Mucosa of gallbladder (tissue), 1 donor: ENCODE measurements at places on chromosomes 13 and 19. TPM values are rescaled to one million over a fixed set of nuclear protein-coding genes. Genes with fewer than 3 reads are reported as not detected.

- DNase-seq = no peak
These were observed 77.1 kb upstream of the WASF3 start for GRCh38 chr13:26480246-26480855.

- DNase-seq = no peak
These were observed 881.9 kb downstream of the SLITRK6 start for GRCh38 chr13:84917252-84917878.

GRCh38 chr13:80742033-80742432 is 401.1 kb upstream of the SPRY2 start:
- DNase-seq = no peak

GRCh38 chr19:39557811-39558623 is 18.1 kb upstream of the EID2 start:
- no peak for DNase-seq

GRCh38 chr19:18203408-18203862 is 407 bp downstream of the RAB3A start:
- DNase-seq = no peak

Gene NLRP4
- total RNA-seq = not detected

DNA sequence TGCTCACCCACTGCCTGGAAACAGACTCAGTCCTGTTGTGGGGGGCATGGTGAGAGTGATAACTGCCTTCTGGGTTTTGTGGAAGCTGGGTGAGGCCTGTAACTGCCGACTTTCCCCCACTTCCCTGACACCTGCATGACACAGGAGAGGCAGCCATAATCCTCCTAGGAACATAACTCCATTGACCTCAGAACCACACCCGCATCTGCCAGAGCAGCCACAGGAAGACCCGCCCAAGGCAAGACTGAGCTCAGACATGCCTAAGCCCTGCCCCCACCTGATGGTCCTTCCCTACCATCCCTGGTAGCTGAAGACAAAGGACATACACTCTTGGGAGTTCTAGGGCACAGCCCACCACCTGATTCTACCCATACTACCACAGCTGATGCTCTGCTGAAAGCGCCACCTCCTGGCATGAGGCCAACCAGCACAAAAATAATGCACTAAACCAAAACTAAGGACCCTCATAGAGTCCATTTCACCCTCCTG is 326.7 kb downstream of the RBM26 start:
- no peak for DNase-seq

GRCh38 chr13:75480671-75481175 is 1.2 kb downstream of the TBC1D4 start:
- DNase-seq = peak; percentile 80

DNA sequence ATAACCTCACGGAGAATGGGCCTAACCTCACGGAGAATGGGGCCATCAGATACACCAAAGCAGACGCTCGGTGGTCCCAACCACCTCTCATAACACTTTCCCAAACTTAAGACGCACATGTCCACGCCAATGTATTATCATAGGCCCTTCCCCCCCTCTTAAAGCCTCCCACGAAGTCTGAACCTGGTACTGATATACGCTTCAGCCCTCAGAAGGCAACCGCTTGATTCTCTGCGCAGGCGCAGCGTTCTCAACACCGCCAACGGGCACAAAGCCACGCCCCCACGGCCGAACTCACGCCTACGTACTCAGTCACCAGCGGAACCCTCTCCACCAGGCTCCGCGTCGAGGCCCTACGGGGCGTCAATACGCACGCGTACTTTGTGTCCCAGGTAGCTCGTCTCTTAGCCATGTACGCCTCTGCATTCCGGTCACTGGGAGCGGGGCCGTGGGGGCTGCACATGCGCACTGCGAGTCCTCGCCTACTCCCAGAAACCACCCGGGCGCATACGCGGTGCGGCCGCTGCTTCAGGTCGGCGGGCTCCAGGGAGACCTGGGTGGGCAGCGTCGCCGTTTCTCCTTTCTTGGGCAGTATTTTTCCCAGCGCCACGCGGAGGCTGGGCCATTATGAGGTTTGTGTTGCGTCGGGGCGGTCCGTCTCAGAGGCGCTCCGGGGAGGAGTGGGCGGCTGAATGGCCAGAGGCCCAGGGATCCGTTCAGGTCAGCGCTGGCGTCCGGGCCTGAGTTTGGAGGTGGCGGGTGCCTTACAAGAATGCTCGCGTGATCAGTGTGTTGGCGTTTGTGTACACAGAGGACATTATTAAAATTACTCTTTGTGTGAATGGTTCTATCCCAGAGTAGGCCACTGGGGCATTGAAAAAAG is 25.3 kb downstream of the ZNF582 start:
- peak; percentile 94 for DNase-seq

DNA sequence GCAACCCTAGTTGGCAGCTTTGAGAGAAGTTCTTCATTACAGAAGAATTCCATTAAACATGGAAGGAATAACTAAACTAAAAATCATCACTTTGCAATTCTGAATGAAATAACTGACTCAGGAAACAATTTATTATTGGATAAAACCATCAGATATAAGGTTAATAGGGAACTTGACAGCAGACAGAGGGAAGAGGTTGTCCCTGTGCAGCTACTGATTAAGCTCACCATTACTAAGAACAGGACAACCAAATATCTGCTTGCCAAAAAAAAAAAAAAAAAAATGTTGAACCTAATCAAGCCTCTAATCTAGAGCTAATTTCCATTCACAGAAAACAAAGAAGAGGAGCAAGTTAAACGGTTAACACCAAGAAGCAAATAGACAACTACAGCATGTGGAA is 12.8 kb downstream of the N4BP2L2 start:
- no peak for DNase-seq

- DNase-seq = no peak
These were observed 54.1 kb upstream of the SPATA13 start for GRCh38 chr13:24106429-24106828.

DNA sequence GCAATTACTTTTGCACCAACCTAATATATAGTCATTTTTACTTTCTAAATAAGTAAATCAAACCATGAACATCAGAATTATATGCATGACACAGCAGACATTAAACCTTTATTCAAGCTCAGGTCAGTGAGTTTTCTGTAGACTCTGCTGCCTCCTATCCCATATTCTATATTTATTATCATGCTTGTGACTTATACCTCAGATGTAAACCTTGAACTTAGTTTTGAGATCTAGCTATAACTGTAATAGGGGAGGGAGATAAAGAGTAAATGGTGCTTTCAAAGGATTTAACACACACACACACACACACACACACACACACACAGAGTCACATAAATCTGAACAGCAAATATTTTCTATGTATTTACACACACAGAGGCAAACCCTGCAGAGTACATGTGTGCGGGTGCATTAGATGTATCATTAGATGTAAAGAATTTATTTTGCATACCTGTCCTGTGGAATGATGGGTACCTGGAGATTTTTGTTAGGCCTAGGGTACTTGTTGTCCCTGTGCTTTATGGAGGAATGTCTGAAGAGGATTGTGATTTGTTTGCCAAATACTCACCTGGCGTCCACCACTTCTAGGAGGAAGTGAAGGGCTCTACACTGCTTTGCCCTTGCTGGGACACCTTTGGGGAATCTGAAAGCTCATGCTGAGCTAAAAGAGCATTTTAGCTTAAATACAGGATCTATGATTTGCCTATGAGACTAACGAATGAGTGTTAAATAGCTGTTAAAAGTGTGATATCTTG is 521.9 kb downstream of the KLF5 start:
- no peak for DNase-seq

GRCh38 chr13:31631071-31631470 is 108.3 kb upstream of the RXFP2 start:
- no peak for DNase-seq

DNA sequence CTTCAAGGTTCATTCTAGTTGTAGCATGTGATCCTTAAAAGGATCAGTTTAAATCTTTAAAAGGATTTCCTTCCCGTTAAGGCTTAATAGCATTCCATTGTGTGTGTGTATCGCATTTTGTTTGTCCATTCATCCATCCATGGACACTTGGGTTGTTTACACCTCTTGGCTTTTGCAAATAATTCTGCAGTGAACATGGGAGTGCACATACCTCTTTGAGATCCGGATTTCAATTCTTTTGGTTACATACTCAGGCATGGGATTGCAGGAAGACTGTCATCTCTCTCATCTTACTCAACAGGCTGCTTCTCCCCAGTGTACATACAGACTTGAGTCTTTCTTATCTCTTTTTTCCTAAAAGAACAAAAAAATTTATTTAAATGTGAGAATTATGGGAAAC is 1.2 kb downstream of the RNF113B start:
- DNase-seq = no peak

GRCh38 chr13:48962281-48962680 is 13.4 kb upstream of the FNDC3A start:
- DNase-seq = no peak

GRCh38 chr13:93865235-93865634 is 614.2 kb downstream of the DCT start:
- no peak for DNase-seq

- no peak for DNase-seq
These were observed 9.1 kb upstream of the HSD17B14 start for GRCh38 chr19:48845384-48845783.

Gene YIF1B
- 31.6 TPM for total RNA-seq

GRCh38 chr13:109910194-109910593 is 123.8 kb upstream of the IRS2 start:
- no peak for DNase-seq

DNA sequence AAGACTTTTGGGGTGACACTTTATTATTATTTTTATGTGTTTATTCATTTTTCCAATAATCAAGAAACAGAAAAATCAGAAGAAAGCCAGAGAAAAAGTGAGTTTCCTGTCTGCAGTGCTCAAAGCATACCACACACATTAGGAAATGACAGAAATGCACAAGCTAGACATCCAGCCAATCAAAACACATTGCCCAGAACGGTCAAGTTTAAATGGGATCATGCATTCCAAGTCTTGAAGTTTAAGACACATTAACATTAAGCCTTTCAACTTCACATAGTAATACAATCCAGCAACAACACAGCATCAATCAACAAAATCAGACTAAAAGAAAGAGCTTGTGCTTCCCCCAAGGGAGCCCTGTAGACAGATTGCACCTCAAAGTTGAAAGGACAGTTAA is 28.7 kb upstream of the MEDAG start:
- no peak for DNase-seq

DNA sequence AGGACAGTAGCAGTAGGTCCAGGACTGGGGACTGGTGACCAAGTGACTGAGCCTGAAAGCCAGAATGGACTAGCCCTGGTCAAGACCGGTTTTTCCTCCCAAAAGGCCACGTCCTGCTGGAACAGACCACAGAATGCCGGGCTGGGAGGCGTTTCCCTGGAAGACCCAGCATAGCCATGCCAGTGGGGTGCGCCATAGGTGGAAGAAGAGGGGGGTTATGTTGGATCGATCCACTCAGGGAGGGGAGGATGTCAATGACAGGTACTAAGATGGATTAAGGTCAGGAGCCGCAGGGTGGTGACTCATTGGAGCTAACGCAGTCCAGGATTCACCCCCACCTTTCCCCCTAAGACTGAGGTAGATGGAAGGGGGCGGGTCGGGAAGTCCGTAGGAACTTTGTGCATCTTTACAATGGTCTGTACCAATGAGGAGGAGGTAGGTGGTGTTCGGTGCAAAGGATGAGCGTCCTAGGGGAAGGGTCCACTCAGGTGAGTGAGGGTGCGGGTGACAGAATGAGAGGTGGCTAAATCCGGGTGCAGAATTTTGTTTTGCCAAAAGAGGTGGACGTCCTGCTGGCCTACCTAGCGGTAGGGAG is 21.0 kb downstream of the VASP start:
- DNase-seq = peak; percentile 62
